Activated CD4-positive, alpha-beta T cell treated with anti-CD3 and anti-CD28 coated beads, Interleukin-2, amount 50 U/mL, for 24 hours (primary cell): ENCODE measurements at places on chromosomes 16 and 17.

- peak; percentile 77 for DNase-seq
Observed at GRCh38 chr16:67993207-67994039, 5.9 kb downstream of the DPEP2 start.

GRCh38 chr17:35185849-35186248 is 8.3 kb downstream of the SLC35G3 start:
- DNase-seq, result no peak

DNA sequence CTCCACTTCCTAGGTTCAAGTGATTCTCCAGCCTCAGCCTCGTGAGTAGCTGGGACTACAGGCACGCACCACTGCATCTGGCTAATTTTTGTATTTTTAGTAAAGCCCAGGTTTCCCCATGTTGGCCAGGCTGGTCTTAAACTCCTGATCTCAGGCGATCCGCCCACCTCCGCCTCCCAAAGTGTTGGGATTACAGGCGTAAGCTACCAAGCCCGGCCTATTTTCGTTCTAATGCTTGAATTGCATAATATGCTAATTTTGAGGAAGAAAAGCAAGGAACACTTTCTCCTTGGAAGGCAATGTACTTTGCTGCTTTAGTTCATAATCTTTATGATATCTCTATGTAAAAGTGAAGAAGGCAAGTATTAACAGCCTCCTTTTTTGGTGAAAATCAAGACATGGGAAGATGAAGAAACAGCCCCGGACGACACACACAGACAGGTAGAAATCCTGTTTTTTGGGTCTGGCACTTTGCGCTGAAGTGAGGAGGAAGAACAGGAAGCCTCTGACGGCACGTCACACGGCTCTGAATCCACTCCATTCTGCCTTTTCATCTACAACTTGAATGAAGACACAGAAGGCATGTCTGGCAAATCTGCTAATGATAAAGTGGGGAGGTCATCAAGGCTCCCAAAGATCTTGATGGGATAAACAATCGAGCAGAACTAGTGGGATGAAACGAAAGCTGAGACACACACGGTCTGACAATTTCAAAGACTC is 24.9 kb downstream of the VPS53 start:
- DNase-seq, result no peak

DNA sequence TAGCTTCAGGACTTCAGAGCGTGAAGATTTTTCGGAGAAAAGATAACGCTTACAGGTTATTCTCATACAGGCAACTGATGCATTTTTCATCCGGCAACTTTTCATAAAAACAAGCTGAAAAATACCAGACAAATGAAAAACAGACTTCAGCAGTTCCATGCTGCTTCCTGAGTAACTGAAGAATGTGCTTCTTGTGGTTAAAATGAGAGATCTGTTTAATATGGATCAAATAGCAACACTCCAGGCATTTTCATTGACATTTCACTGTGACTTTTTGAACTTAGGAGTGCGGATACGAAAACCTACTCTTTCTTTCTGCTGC is 705 bp upstream of the PITPNC1 start:
- no peak for DNase-seq

DNA sequence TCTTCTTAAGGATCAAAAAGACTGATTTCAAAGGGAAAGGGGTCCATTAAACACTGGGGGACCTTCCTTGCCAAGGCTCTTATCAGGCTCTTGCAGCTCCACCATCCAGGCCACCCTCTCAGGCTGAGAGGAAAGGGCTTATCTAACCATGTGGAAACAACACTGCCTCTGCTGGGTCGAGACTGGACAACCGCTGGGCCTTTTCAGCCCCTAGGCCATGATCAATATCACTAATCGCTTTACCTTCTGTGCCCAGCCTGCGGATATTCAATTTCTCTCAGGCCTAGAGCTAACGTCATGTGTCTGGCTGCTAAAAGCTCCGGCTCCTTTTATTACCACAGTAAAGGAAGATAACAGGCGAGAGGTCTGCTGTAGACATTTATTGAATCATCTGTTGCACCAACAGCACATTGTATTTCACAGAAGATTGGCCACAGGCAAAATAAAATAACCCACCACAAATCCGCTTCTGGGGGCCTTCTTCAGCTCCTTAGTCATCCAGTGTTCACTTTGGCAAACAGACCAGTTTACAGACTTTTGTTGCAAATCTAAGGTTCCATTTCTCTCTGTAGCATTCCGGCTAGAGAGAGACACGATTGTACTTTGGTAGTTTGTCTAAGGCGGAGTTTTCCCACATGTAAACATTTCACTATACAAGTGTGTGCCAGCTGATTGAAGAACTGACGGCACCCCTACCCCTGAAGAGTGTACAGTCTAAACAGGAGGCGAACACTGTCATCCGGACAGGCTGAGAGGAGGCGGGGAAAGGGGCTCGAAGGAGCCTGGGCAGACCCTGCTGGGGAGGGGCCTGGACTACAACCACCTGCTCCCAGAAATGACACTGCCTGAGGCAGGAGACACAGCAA is 13.9 kb downstream of the CYB561 start:
- DNase-seq, result no peak

DNA sequence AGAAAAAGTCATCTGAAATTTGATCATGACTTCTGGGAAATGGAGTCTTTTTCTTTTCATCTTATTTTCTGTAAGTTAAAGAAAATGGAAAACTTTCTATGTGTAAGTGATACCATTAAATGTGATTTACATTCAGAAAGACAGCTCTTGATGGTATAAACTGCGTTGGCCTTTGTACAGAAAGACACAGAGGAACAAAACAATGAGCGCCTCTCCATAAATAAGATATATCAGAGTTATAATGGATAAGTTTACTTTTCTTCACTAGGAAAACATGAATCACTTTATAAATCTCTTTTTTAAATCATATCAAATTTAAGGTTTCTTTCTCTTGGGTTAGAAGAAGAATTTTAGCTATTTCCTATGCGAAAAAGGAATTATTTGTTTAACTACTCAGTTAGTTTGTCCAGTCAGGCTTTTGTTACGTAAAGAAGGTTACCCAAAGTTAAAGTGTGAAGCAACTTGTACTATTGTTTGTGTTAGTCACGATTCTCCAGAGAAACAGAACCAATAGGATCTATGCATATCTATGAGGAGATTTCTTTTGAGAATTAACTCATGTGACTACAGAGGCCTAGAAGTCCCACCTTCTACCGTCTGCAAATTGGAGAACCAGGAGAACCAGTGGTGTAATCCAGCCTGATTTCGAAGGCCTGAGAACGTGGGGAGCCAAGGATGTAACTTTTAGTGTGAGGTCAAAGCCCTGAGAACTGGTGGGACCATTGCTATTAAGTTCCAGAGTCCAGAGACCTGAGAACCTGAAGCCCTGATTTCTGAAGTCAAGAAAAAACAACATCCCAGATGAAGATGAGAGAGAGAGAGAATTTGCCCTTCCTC is 295.4 kb upstream of the KCNJ16 start:
- DNase-seq, result no peak

DNA sequence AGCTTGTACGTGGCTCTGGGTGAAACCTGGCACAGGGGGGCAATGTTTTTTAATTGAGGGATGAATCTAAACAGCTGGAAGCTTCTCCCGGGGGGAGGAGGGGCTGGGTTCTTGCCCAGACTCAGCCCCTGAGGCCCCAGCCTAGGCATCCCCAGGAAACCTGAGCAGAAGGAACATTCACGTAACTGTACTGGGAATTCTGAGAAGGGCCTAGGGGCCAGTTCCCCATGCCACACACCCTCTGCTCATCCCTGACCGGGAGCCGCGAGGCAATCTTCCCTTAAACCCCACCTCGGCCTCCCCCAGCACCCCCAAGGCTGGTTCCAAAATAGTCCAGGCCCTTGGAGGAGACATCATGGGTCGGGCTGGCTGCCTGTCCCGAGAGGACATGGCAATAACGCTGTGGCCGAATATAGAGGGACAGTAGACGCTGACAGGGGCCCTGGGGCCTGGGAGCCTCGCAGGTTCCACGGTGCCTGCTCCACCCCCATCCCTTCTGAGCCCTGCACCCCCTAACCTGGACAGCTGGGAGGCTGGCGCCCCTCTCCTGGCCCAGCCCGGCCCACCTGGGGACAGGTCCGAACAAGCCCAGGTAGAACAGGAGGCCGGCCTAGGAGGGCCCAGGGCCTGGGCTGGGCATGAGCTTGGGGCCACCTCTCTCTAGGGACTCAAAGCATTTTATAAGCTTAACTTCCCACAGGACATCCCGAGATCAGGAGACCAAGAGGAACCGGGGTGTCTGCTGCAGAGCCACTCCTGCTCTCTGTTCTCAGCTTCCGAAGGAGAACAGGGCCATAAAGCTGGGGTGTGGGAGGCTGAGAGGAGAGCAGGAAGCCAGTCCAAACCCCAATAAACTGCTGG is 83.2 kb upstream of the TOB1 start:
- DNase-seq, result no peak

DNA sequence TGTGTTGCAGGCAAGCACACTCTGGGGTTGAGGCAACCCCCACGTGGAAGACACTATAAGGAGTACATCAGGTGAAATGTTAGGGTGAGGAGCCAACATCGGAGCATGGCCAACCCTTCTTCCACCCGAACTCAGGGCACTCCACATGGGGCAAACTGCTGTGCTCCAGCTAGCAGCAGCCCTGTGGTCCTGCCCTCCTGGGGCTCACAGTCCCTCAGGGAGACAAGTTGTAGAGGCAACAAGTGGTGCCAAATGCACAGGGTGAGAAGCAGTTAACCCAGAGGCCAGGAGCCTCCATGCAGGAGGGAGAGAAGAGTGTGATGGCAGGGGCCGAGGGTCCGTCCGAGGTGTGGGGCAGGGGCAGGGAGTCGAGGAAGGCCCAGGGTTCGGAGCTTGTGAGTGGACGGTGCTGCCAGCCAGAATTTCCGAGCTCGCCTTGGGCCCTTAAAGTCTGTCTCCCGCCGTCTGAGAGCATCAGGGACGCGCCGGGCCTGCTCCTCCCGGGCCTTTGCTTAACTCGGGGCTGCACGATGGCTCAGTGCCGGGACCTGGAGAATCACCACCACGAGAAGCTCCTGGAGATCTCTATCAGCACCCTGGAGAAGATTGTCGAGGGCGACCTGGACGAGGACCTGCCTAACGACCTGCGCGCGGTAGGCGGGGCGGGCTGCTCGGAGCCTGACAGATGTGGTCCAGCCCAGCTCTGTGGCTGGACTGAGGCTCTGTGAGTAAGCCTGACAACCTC is 32.3 kb downstream of the ATPAF2 start:
- DNase-seq, result no peak

DNA sequence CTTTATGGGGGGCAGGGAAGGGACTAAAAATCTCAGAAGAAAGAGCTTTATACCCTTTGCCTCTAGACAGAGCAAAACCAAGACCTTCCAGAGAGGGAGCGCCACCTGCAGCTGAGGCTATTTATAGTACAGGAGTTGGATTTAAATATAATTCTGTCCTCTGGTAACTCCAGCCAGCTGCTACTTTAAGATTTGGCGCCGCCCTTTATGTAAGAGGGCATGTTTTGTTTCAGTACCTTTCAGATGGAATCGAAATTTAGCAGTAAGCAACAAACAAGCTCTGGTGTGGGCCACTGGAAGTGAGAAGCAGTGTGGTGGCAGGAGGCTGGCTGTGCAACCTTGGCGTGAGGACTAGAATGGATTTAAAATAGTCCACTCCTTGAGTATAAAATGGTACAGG is 5.2 kb upstream of the GUCY2D start:
- DNase-seq, result no peak

- DNase-seq, result no peak
Observed at GRCh38 chr17:71081666-71082065, 912.3 kb downstream of the KCNJ2 start.

GRCh38 chr17:278676-279059 is 73.9 kb downstream of the RPH3AL start:
- DNase-seq, result no peak
